ENCODE measurements at places on chromosomes 2 and 18. TPM values are rescaled to one million over a fixed set of nuclear protein-coding genes. Genes with fewer than 3 reads are reported as not detected.

DNA sequence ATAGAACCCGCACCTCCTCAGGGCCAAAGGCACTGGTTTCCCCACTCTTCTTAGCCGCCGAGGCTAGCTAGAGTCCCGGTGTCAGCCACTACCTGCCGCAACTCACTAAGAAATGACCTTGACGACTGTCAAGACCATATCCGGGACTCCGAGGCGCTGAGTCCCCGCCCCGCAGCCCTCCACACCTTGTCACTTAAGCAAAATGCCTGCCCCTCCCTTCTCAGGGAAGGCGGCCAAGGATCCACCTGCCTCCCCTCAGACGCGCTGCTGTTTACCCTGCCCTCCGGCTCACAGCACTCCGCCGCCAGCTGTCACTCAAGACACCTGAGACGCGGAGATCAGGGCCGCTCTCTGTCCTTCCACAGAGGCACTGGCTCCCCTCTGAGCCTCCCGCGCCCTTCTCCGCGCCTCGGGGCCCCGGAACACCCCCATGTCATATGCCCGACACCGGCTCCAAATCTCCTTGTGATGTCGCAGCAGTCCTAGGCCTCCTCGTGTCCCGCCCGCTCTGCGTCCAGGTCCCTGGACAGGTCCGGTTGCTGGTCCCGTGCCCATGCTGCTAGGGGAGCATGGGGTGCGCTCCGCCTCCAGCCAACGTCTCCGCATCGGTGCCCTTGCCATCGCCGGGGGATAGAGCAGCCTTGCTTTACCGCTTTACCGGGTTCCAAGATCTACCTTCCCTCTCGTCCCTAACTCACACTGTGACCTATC lies 32.5 kb upstream of the REG3G start:
- DNase-seq, result peak; percentile 3

- DNase-seq, result no peak
Measured at GRCh38 chr2:21376864-21377263, 253.1 kb downstream of the TDRD15 start.

DNA sequence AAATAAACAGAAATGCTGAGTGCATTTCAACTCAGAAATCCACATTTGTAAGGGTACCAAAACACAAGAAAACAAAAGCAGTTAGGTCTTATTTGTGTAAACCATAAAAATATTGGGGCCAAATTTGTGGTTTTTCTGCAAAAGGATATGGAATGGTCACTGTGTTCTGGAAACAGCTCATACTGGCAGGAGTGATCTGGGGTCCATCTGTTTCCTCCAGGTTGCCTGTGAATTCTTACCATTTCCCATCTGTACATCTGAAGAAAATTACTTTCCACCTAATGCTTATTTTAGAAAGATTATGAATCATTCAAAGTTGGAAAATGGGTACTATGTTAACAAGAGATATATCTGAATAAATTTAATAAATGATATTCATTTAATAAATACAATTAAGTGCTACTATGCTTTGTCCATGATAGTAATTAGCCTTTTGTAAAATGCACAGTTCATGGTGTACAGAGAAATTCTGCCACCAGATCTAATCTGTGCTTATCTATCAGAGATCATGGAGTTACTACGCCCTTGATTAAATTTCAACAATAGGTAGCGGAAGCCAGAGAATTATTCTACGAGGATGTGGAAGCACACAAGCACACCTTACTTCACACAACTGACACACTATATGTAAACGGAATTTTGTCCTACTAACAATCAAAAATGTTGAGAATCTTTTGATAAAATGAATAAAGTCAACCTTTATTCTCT lies 10.9 kb downstream of the ALS2 start:
- no peak for DNase-seq

TLX2 gene
- not detected for total RNA-seq

FLACC1 gene
- 5.0 TPM for total RNA-seq
